ENCODE measurements at places on chromosomes 13 and 19.

DNA sequence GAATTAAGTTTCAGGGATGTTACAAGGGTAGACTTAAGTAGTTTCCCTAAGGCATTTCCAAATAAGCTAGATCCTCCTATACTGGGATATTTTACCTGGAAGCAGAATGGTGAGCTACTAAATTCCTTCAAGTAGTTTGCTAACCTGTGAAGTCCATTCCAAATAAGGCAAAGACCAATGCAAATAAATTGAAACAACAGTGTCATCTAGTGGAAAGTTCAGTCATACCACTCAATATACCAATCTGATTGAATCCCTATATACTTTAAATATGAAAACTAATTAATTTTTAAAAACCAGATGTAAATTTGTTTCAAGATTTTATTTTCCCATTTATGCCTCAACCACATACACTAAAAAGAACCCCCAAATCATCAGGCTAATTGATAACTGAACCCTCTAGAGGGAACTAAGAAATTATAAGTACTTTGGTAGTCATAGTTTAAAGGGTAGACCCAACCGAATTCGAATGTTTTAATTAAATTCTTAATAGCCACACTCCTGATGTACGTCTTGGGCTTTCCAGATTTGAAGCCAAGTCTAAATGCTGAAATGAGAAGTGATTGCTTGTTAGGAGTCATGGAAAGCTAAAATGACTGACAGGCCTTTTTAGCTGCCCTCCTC is 223.7 kb downstream of the TBC1D4 start:
- peak; percentile 54 for DNase-seq

- peak; percentile 100 for DNase-seq
Measured at GRCh38 chr19:51799034-51799773, 4.2 kb downstream of the FPR3 start.

GRCh38 chr13:50323440-50324065 is 308.3 kb downstream of the KCNRG start:
- no peak for DNase-seq

GRCh38 chr13:92769046-92769445 is 457.6 kb upstream of the GPC6 start:
- DNase-seq = peak; percentile 65

DNA sequence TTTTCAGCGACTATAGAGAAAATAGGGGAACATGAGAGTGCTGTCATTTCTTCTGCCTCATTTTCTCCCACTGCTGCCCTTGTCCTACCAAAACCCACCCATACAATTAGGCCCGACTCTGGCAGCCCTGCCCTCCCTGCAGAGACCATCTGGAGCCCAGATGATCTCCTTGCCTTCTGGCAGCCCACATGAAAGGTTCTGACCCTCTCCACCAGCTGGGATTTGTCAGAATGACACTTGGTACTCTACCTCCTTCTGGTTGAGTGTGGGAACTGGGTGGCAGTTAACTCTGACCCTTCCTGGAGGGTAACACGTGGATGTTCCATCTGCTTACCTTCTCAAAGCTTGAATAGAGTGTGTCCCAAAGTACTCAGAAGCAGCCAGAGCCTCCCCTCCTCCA is 21.0 kb upstream of the SIAH3 start:
- DNase-seq = no peak

DNA sequence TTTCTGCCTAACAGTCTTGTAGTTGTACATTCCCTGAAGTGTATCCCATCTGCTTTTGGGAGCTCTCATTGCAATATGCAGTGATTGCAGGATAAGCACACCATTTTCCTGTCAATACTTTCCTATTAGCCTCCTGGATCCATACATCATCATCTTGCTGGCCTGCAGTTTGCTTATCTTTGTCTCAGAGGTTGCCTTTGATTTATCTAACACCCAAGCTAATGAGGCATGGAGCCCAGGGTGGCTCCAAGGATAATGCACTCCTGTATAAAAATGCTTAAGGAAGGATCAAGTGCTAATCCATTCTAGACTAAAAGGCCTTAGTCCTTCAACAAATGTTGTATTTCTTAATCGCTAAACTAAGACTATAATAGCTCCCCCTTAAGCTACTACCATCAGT is 161.6 kb upstream of the OBI1 start:
- no peak for DNase-seq

- peak; percentile 56 for DNase-seq
Measured at GRCh38 chr13:95343944-95344343, 42.7 kb upstream of the ABCC4 start.

Data from cardiac muscle cell (in vitro differentiated cells and primary cell).